ENCODE measurements at places on chromosomes 4 and X.

GRCh38 chrX:47722260-47722659 lies 63.3 kb upstream of the UXT start:
- no peak for DNase-seq

GRCh38 chr4:76601791-76602190 lies 166.8 kb downstream of the SHROOM3 start:
- no peak for DNase-seq

DNA sequence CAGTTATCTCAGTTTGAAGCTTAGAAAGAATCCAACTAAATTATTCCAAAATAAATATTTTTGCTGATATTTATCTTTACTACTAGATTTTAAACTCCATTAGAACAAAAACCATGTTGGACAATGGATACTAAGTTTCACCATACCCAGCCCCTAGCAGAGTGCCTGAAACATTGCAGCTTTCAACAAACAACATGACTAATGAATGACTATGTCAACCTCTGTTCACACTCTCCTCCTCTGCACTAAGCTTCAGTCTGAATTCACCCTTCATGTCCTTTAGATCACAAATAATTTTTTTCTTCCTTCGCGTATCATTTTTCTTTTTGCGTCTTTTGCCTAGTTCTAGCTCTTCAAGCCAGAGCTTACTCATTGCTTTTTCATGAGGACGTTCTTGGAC lies 315.2 kb downstream of the PCDH10 start:
- no peak for DNase-seq

- no peak for DNase-seq
These were observed 19.5 kb upstream of the VSIG1 start for GRCh38 chrX:108025376-108025775.

DNA sequence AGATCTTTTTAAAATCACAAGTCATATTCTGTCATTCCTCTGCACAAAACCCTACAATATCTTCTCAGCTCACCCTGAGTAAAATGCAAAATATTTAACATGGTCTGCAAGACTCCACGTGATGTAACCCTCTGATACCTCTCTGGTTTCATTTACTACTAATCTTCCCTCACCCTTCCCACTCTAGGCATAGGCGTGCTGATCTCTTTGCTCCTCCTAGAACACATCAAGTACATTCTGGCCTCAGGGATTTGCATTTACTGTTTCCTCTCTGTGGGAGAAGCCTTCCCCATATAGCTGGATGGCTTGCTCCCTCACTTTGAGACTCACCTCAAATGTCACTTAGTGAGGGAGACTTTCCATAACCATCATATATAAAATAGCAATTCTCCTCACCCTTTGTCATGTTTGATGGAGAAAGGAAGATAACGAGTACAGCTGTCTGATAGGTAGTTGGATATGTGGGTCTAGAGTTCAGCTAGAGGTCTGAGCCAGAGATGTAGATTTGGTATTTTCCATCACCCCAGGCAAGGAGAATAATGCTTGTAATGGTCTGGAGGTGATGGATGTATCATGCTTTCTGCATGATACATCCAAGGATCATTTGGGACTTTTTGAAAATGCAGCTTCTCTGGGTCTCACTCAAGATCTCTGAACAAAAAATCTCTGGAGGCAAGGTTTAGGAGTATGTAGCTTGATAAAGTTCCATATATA lies 123.9 kb upstream of the VAMP7 start:
- DNase-seq: no peak

- DNase-seq: no peak
These were observed 20.5 kb downstream of the PSMD10 start for GRCh38 chrX:108070891-108071290.

DNA sequence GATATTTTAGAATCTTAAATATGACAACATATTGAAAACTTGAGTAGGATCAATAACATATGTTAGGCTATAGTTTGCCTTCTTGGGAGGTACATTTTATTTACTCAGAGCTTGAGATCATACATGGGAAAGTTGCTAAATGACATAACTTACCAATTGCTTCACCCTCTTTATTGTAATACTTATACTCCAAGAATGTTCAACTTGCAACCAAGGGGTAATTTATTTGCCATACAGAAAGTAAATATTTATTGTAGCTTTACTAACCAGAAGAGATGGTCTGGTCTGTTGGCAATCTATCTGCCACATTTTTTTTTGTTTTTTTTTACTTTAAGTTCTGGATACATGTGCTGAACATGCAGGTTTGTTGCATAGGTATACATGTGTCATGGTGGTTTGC lies 426.6 kb downstream of the ARHGAP24 start:
- DNase-seq: no peak

GRCh38 chr4:121100093-121100775 lies 27.9 kb upstream of the NDNF start:
- no peak for DNase-seq

Measured in H7 (cell line).